ENCODE measurements at places on chromosomes 1 and 21.

GRCh38 chr1:53295726-53296116, 32.1 kb downstream of the LRP8 start:
- no peak for DNase-seq

DNA sequence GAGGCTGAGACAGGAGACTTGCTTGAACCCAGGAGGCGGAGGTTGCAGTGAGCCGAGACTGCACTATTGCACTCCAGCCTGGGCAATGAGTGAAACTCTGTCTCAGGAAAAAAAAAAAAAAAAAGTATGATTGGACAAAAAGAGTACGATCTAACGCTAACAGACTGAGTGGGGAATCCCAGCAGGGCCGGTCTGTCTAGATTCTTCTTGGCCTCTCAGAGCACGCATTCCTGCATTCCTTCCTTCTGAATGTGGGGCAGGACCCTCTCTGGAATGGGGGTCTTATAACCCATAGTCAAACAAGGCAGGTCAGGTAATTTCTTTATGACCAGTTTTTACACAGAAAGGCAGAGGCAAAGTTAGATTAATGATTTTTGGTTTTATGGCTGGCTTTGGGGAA, 92.0 kb upstream of the PPM1J start:
- DNase-seq: no peak

DNA sequence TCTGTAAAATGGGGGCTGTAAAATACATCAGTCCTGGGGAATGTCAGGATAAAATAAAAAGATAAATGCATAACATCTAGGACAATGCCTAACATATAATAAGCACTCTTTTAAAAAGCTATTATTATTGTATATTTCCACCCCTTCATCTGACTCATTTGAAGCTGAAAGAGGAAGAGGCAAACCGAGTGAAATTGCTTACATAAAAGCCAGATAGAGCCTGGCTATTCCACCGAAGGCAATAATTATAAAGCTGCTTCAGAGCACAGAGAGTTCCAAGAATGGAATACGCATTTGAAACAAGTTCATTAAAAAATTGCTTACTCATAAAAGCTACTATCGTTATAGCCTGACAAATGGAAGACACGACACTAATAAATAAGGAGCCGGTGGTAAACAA, 186.1 kb upstream of the CAMK1G start:
- no peak for DNase-seq

GRCh38 chr1:6357243-6357936, 36.2 kb downstream of the ACOT7 start:
- DNase-seq: no peak

DNA sequence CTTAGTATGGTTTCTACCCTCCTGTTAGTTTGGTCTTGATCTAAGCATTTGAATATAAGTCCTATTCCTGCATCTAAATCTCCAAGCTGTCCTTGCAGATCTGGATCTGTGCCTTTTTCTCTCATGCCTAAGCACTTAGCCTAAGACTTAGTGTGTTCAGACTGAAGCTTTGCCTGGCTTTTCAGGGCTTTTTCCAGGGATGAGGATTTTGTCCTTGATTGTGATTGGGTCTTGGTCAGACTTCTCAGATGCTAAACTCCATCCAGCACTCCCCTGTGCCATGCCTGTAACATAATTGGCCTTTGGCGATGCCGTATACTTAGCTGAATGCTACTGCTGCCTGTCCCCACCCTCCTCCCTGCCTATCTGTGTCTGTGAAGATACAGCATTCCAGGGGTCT, 98.1 kb upstream of the NRIP1 start:
- no peak for DNase-seq

- DNase-seq: no peak
These were observed 62.1 kb downstream of the DOP1B start for GRCh38 chr21:36218691-36219090.

- DNase-seq: no peak
These were observed 90.0 kb downstream of the SELENOF start for GRCh38 chr1:86823821-86824500.

- DNase-seq: no peak
These were observed 95.2 kb upstream of the ADAR start for GRCh38 chr1:154703170-154703569.

DNA sequence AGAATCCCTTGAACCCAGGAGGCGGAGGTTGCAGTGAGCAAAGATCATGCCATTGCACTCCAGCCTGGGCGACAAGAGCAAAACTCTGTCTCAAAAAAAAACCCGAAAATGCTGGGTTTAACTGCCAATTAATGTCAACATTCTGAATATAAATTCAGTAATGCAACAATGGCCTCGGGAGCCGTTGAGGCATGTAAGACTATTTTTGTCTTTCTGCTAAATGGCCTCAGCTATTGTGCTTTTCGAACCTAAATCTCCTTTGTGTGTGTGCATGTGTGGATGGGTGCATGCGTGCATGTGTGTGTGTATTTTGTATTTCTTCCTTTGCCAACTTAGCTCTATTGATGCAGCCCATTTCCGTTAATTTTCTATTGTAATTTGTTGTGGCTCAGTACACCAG, 31.6 kb downstream of the CLIC4 start:
- no peak for DNase-seq

DNA sequence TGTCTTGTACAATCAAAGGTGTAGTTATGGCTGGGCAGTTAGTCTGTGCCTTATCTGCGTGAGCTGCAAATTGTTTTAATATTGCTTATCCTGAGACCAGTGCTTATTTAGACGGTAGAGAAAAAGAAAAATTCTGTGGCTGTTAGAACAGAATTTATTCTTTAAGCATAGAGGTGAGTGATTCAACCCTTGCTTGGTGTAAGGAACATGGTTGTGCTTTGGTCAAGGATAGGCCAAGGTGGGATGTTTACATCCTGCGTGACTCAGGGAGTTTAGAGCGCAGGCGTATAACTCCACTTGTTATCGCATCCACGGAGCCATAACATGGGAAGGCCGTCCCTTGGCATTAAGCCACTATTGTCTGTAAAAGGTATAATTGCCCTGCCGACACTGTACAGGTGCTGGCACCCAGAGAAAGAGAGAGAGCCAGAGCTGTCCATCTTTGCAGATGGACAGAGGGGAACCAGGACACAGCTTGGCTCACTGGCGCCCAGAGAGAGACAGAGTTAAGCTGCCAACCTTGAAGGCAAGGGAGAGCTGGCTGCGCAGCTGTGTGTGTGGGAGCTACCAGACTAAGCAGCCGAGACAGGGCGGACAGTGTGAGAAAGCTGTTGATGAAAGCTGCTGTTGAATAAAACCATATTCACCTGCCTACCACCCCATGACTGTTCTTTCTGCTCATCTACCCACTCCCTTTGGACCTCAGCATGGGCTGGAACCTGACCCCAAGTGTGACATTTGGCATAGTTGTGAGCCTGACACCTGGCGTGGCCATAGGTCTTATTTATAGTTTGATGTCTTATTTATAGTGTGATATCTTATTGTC, 200.4 kb downstream of the DYRK1A start:
- no peak for DNase-seq
